ENCODE measurements at places on chromosomes 7 and 10.

DNA sequence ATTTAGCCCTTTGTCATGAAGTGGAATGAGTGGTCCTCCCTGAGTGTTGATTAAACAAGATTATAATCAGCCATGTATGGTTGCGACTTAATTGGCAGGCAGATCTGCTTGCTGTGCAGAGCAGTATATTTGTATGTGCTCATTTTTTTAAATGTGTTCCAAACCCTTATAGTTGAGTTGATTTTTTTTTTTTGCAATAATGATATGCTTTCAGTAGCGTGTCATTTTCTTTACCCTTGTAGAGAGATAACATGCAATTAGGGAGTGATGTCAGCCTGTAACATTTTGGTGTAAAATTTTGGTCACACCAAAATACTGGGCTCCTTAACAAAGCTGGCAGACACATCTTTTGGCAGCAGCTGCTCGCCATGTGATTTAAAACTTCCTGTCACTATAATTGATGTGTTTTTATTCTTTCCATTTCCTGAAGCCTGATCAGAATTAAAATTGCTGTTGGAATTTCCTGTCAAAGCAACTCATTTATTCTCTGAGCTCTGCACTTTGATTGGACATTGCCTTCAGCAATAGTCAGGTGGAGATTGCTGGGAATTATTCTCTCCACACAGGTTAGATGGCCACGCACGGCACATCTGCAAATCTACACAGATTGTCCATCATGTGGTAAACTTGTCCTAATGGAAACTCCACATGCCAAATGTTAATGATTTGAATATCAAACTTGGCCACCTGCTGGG, 125.3 kb downstream of the DYNC1I1 start:
- DNase-seq = no peak

DNA sequence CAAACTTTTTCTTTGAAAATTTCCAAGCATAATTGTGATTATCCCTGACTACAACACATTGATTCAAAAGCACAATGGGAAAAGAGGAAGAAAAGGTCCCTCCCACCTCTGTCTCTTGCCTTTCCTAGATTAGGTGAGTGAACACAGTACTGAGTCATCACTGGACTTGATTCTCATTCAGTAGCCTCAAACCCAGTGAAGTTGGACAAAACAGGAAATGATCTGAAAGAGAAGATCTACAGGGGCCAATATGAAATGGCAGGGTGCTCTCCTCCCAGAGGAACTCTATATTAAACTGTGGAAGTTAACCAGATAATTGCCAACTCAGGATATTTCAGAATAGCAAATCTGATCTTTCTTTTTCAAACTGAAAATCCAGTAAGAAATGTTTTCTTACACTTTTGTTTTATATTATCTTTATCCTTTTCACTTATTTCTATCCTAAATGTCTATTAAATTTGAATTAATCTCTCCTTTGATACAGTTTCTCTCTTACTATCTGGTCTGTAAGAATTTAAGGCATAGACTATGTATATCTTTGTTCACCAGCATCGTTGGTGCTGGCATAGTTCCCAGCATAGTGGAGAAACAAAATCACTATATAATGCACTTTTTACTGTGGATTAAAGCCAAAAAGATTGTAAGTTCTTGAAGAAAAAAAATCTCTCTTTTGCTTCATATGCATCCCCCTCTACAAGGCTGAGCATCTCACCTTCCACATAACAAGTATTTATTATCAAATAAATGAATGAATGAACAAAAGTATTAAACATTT, 41.4 kb upstream of the IKZF1 start:
- DNase-seq = no peak

GRCh38 chr10:69558559-69558958, 14.7 kb downstream of the NEUROG3 start:
- DNase-seq = no peak

DNA sequence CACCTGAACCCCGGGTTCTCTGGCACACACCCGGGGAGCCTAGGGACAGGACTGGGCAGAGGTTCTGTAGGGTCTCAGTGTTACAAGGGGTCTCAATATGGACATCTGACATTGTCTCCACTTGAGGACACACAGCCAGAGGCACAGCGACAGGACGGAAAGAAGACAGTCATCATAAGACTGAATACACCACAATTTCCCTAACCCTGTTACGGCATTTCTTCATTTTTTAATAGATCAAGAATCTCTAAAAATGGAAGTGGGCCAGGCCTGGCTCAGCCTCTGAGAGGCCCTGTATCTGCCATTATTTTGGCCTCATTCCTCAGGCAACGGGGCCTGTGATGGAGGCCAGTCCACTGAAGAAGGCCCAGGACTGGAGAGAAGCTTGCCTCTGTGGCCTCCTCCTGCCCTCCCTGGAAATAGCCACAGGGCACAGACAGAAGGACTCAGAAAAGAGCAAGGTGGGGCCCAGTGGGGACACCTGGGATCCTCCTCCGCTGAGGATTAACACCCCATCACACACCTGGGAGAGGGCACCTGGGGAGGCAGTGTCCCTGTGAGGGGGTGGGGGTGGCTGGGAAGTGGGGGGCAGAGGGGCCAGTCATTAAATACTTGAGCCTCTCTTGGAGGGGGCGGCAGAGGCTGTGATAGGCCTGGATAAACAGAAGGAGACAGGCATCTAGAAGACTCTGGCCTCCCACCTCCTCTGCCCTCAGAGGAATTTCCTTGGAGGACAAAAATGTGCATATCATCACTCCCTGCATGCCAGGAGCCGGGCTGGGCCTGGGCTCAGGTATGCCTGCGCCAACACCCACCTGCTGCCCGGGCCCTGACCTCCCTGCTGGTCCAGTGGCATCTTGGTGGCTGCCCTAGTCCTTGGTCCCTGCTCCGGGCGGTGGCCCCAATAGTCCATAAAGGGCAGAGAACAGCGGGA, 8.0 kb downstream of the SPOCK2 start:
- no peak for DNase-seq

- peak; percentile 29 for DNase-seq
Observed at GRCh38 chr10:86711513-86712316, 43.4 kb downstream of the LDB3 start.

- DNase-seq = no peak
Observed at GRCh38 chr10:73099141-73099540, 2.5 kb upstream of the P4HA1 start.

- no peak for DNase-seq
Observed at GRCh38 chr10:88800152-88801125, 2.1 kb upstream of the LIPM start.

DNA sequence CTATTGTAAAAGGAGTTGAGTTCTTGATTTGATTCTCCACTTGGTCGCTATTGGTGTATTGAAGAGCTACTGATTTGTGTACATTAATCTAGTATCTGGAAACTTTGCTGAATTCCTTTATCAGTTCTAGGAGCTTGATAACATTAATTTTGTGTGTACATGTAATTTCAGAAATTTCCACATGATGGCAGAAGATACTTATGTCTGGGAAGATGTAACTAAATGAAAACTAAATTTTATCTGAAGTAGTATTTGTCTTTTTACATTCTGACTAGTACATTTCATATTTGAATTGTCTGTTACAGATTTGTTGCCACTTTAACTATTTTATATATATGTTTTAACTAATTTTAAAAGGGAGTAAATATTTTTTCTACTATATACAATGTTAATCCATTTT, 27.6 kb downstream of the SDHAF3 start:
- no peak for DNase-seq

- DNase-seq = no peak
Observed at GRCh38 chr10:125457406-125457805, 225.6 kb downstream of the TEX36 start.

DNA sequence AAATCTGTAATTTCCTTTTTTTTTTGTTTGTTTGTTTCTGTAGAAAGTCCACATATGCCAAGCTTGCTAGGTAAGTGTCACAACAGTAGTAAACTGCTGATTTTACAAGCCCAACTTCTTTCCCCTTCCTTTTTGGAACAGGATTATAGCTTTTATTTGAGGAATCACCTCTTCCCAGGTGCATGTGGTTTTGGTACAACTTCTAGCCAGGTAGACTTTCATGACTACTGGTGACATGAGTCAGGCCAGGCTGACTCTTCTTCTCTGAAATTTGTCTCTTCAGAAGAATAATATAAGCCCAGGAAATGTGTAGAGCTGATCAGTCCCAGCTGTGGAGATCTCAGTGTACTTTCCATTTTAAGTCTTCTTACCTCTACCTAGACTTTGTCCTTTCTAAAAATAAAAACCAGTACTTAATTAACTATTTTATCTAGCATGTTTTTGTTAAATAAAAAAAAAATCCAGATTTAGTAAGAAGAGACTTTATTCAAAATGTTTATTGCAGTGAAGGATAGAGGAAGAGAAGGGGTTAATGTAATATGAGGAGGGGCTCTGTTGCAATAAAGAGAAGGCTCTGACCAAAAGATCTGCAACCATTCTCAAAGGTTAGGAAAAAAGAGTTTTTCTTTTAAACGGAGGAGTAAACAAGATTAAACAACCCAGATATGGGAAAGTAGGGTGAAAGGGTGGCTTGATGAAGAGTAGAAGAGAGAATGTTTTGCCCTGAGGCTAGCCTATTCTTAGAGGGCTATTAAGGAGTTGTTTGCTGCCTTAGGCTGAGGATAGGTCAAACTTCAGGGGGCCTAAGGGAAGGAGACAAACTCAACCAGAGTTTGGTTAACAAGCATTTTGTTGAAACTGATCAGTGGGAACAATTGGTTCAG, 664.2 kb downstream of the SORCS1 start:
- DNase-seq = no peak

DNA sequence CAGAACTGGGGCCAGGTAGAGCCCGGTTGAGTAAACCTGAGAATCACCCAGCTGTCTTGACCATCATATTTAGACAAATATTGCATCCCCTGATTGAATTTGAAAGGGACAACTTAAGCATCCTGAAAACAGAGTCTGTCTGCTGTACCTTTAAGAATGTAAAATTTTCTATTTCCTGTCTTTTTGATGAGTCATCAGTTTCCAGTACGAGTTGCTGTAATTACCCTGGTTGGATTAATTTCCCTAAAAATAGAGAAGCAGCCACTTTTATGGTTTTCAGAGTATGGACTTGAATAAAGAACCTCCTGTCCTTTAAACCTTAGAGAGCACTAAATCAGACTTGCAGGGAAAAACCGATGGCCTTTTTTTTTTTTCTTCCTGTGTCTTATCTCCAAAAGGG, 164.6 kb upstream of the SH2B2 start:
- DNase-seq = no peak

- no peak for DNase-seq
Observed at GRCh38 chr10:28169525-28169924, 133.3 kb downstream of the MPP7 start.

DNA sequence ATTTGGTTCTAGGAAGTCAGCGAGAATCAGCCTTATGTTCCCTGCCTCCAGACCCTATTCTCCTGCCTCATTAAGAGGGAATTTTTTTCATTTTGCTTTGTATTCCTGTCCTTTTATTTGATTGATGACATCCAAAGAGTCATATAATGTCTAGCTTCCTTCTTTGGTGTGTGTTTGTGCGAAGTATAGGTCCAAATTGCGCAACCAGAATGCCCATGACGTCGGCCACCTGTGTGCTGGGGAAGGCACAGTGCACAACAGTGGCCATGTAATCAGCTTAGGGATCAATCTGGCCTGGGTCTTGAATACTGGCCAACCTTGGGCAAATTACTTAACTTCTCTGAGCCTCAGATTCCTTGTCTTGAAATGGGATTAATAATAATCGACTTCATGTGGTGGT, 206.2 kb downstream of the VTI1A start:
- DNase-seq = no peak

- no peak for DNase-seq
Observed at GRCh38 chr10:49096890-49097445, 18.4 kb downstream of the VSTM4 start.

DNA sequence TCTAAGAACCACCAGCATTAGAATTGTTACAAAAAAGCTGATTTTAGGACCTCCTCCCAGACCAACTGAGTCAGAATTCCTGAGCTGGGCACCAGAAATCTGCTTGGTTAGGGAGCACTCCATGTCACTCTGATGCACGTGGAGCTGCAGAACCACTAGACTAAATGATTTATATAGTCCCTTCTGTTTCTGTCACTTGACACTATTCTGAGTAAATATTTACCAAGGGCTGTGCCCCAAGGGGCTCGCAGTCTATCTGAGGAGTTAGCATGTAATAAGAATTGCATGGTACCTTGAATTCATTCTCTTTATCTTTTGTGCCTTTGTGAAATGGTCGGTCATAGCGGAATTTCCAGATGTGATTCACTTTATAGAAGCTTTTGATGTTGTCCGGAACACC, 196.0 kb upstream of the IMMP2L start:
- DNase-seq = no peak

- no peak for DNase-seq
Observed at GRCh38 chr7:66258409-66258808, 53.3 kb downstream of the TPST1 start.

GRCh38 chr7:17181482-17181881, 117.0 kb upstream of the AHR start:
- DNase-seq = no peak

- no peak for DNase-seq
Observed at GRCh38 chr7:90740386-90740785, 144.3 kb downstream of the CDK14 start.

GRCh38 chr10:77909021-77909748, 17.4 kb downstream of the DLG5 start:
- DNase-seq = no peak

DNA sequence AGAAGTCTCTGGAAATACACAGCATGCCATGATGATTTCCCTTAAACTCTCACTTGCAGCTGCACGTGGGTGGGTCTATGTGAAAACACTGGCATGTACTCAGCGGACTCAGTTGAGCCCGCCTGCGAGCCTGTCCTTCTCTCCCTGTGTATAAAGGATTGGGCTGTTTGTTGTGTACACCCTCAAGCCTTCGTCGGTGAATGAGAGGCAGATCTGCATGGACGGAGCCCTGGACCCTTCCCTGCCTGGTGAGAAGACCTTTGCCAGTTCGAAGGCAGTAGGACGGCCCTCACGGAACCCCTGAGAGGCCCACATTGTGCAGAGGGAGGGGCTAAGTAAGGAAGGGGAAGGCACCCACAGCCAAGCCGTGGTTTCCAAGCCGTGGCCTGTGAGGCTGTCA, 121.2 kb downstream of the WDFY4 start:
- DNase-seq = no peak

DNA sequence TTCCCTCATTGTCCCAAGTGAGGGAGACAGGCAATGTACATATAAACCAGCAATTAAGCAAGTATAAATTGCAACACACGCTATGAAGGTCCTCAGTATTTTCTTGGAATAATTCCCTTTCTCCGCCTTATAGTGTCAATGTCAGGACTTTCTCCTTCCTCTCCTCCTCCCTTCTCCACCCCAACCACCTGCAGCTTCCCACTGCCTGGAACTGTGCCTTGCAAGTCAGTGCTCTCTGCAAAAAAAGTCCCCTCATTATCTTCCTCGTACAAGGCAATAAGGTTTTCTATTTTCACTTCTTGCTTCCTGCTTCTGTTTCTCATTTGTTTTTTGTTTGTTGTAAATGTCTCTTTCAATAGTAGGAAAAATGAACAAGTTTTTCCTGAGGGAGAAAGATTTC, 111.7 kb downstream of the GPR26 start:
- DNase-seq = no peak

GRCh38 chr10:44946205-44946604, 13.4 kb upstream of the RASSF4 start:
- no peak for DNase-seq

GRCh38 chr7:92809397-92809759, 27.0 kb downstream of the CDK6 start:
- DNase-seq = no peak

- DNase-seq = no peak
Observed at GRCh38 chr10:5560817-5561703, 36.3 kb downstream of the CALML3 start.

GRCh38 chr7:57256637-57257375, 124.6 kb upstream of the ZNF479 start:
- no peak for DNase-seq
